CD8-positive, alpha-beta memory T cell (primary cell): ENCODE measurements at places on chromosomes 16 and 17.

GRCh38 chr17:39402890-39403605 lies 1.6 kb upstream of the FBXL20 start:
- no peak for DNase-seq
- peaks cover 17% of the 10 kb centered on the region for H3K4me1 ChIP-seq
- peak overlapping the region; percentile 76 for H3K4me3 ChIP-seq
- H3K27ac ChIP-seq: no peak overlapping the region
- H3K27me3 ChIP-seq: no peaks in the 10 kb centered on the region

GRCh38 chr17:11558681-11559234 lies 39.5 kb upstream of the DNAH9 start:
- no peak for DNase-seq
- no peak overlapping the region for H3K27ac ChIP-seq
- H3K4me1 ChIP-seq: no peaks in the 10 kb centered on the region
- no peak overlapping the region for H3K4me3 ChIP-seq
- no peaks in the 10 kb centered on the region for H3K27me3 ChIP-seq

- no peak overlapping the region for H3K27ac ChIP-seq
- H3K4me3 ChIP-seq: no peak overlapping the region
- H3K36me3 ChIP-seq: peaks cover 6% of the 10 kb centered on the region
- DNase-seq: no peak
- no peaks in the 10 kb centered on the region for H3K4me1 ChIP-seq
Observed at GRCh38 chr17:82789051-82789592, 37.3 kb downstream of the TBCD start.

- no peak overlapping the region for H3K4me3 ChIP-seq
- H3K4me1 ChIP-seq: no peaks in the 10 kb centered on the region
- DNase-seq: no peak
Observed at GRCh38 chr17:67569873-67570272, 147.9 kb upstream of the NOL11 start.

DNA sequence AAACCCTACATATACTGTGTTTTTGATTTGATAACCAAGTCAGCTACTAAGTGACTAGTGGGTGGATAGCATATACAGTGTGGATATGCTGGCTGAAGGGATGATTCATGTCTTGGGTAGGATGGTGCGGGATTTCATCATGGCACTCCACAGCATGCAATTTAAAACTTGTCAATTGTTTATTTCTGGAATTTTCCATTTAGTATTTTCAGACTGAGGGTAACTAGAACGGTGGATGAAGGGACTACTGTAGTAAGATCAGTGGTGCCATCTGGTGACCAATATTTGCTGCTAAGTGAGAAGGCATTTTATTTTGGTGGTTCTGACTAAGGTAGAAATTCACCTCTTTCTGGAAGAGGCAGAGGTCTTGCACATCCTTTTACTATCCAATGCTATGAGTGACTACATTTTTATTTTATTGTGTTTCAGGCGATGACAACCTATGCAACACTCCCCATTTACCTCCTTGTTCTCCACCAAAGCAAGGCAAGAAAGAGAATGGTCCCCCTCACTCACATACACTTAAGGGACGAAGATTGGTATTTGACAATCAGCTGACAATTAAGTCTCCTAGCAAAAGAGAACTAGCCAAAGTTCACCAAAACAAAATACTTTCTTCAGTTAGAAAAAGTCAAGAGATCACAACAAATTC lies 3.1 kb downstream of the CDC6 start:
- H3K27ac ChIP-seq: no peak overlapping the region
- H3K36me3 ChIP-seq: no peaks in the 10 kb centered on the region
- DNase-seq: no peak
- no peak overlapping the region for H3K4me3 ChIP-seq
- peaks cover 11% of the 10 kb centered on the region for H3K4me1 ChIP-seq

DNA sequence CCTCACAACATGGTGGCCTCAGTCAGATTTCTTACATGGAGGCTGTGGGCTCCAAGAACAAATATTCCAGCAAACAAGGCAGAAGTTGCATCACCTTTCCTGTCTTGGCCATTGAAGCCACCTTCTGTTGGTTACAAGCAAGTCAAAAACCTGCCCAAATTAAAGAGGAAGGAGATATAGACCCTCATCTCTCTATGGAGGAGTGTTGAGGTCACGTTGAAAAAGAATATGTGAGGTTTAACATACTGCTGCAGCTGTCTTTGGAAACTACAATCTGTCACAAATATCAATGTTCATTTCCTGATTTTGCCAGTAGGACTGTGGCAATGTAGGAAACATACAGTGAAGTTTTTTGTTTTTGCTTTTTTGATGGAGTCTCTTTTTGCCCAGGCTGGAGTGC lies 211.4 kb downstream of the COPRS start:
- no peak overlapping the region for H3K4me3 ChIP-seq
- H3K4me1 ChIP-seq: no peaks in the 10 kb centered on the region
- H3K27me3 ChIP-seq: no peaks in the 10 kb centered on the region

DNA sequence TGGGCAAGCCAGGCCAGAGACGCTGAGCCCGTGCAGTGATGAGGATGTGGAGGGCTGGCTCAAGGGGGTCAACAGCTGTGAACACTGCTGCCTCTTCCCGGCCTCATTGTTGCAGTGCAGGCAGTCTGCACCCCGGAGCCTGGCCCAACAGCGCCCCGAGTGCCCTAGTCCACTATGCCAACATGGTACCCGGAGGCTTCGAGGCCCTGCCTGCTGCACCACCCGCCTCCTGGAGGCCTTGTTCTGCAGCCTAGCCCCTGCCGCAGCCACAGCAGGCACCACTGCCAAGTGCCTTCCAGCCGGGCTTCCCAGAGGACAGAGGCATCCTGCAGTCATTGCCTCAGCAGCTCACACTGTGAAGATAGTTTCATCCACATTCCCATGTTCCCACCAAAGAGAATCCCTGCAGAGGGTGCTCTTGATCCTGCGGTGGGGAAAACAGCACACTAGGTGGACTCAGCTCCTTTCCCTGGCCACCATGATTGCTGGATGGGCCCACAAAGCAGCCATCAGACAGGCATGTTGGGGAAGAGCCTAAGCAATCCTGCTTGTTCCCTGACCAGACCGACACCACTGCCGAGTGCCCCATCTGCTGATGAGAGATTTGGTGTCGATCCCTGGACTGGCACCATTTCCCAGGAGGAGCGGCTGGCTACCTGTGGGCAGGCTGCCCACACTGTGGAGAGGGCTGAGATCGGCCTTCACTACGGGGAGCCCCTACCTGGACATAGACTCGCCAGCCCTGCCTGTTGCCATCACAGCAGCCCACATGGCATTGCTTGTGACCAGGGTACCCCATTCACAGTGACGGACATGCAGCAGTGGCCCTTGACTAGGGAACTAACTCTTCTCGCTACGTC lies 44.9 kb downstream of the USP22 start:
- no peak overlapping the region for H3K4me3 ChIP-seq
- no peak for DNase-seq
- H3K36me3 ChIP-seq: peaks cover 8% of the 10 kb centered on the region

DNA sequence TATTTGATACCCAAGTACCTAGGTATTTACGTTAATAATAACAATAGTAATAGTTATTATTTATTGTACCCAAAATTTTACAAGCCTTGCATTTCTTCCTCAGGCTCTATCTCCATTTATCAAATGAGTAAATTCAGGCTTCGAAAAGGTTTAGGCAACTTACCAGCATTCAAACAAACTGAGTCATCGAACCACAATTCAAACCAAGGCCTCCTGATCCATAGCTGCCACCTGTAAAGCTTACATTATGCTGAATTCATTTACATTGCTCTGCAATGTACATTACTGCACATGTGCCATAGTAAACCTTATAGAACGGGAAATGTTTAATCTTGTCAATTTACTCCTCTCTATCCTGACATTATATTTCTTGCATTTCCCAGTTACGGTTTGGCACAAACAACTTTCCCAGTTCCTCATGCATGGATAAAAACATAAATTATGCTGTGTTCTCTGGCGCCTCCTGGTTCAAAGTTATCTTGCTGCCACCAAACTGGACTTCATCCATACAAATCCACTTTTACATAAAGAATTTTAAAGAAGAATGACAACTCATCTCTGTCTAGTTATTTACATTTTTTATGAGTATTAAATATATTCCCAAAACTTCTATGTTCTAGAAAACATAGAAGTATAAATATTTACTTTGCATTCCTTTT lies 360.6 kb upstream of the SOX9 start:
- no peaks in the 10 kb centered on the region for H3K4me1 ChIP-seq
- no peaks in the 10 kb centered on the region for H3K27me3 ChIP-seq
- DNase-seq: no peak
- H3K4me3 ChIP-seq: no peak overlapping the region
- no peak overlapping the region for H3K27ac ChIP-seq
- no peaks in the 10 kb centered on the region for H3K36me3 ChIP-seq

- H3K4me3 ChIP-seq: no peak overlapping the region
- H3K4me1 ChIP-seq: no peaks in the 10 kb centered on the region
- no peaks in the 10 kb centered on the region for H3K27me3 ChIP-seq
- H3K27ac ChIP-seq: no peak overlapping the region
Observed at GRCh38 chr16:76976101-76976500, 214.9 kb upstream of the MON1B start.

GRCh38 chr17:41967921-41968578 lies 1.5 kb downstream of the CNP start:
- H3K4me1 ChIP-seq: peaks cover 20% of the 10 kb centered on the region
- H3K27ac ChIP-seq: no peak overlapping the region
- H3K27me3 ChIP-seq: no peaks in the 10 kb centered on the region
- H3K36me3 ChIP-seq: peaks cover 10% of the 10 kb centered on the region

GRCh38 chr17:3911271-3912053 lies 4.8 kb downstream of the P2RX1 start:
- peaks cover 41% of the 10 kb centered on the region for H3K4me1 ChIP-seq
- DNase-seq: peak; percentile 72
- H3K27me3 ChIP-seq: no peaks in the 10 kb centered on the region
- H3K36me3 ChIP-seq: no peaks in the 10 kb centered on the region
- H3K4me3 ChIP-seq: no peak overlapping the region

- no peak overlapping the region for H3K4me3 ChIP-seq
- DNase-seq: no peak
- peaks cover 47% of the 10 kb centered on the region for H3K4me1 ChIP-seq
- no peaks in the 10 kb centered on the region for H3K36me3 ChIP-seq
- H3K27me3 ChIP-seq: no peaks in the 10 kb centered on the region
Observed at GRCh38 chr16:57651344-57652333, 16.5 kb upstream of the ADGRG3 start.

- H3K36me3 ChIP-seq: peaks cover 33% of the 10 kb centered on the region
- no peak overlapping the region for H3K27ac ChIP-seq
- peaks cover 56% of the 10 kb centered on the region for H3K4me1 ChIP-seq
- no peaks in the 10 kb centered on the region for H3K27me3 ChIP-seq
- no peak for DNase-seq
Observed at GRCh38 chr16:88697116-88697830, 8.9 kb downstream of the RNF166 start.

DNA sequence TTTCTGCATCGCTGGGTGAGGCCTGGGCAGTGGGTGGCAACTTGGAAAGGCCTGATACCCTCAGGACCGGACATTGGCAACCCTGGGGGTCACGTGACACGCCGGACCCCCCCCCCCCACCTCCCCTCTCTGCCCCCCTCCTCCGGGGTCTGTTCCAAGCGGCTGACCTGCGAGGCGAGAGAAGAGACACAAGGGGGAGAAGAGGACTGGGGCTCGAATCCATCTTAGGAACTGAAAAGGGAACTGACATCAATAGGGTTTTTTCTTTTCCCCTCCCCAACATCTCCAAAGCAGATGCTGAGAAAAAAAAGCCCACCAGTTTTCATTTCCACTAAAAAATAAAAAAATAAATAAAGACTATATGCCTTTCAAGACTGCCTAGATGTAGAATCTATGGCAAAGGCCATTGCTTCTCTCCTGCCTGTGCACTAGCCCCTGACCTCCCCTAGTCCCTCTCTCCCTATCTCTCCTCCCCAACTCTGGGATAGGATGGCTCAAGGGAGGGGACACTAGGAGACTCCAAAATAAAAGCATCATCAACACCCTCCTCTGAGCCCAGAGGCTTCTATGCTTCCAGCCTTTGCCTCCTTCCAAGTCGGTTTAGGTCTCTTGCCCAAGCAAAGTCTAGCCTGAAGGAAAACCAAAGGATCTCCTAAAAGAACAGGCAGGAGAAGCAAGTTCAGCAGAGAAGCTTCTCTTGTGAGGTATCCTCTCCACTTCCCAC lies 7.7 kb upstream of the HOXB2 start:
- no peaks in the 10 kb centered on the region for H3K36me3 ChIP-seq
- no peak for DNase-seq
- no peaks in the 10 kb centered on the region for H3K27me3 ChIP-seq
- no peak overlapping the region for H3K27ac ChIP-seq
- H3K4me3 ChIP-seq: no peak overlapping the region

GRCh38 chr17:17129466-17129865 lies 76.7 kb downstream of the PLD6 start:
- H3K36me3 ChIP-seq: peaks cover 45% of the 10 kb centered on the region
- DNase-seq: no peak
- H3K27me3 ChIP-seq: no peaks in the 10 kb centered on the region
- H3K4me3 ChIP-seq: no peak overlapping the region

- no peak for DNase-seq
- no peak overlapping the region for H3K4me3 ChIP-seq
- H3K4me1 ChIP-seq: no peaks in the 10 kb centered on the region
- H3K27ac ChIP-seq: no peak overlapping the region
Observed at GRCh38 chr17:57335195-57335792, 79.0 kb downstream of the MSI2 start.

- H3K36me3 ChIP-seq: no peaks in the 10 kb centered on the region
- no peak for DNase-seq
Observed at GRCh38 chr17:81656835-81657234, 493 bp upstream of the PDE6G start.

DNA sequence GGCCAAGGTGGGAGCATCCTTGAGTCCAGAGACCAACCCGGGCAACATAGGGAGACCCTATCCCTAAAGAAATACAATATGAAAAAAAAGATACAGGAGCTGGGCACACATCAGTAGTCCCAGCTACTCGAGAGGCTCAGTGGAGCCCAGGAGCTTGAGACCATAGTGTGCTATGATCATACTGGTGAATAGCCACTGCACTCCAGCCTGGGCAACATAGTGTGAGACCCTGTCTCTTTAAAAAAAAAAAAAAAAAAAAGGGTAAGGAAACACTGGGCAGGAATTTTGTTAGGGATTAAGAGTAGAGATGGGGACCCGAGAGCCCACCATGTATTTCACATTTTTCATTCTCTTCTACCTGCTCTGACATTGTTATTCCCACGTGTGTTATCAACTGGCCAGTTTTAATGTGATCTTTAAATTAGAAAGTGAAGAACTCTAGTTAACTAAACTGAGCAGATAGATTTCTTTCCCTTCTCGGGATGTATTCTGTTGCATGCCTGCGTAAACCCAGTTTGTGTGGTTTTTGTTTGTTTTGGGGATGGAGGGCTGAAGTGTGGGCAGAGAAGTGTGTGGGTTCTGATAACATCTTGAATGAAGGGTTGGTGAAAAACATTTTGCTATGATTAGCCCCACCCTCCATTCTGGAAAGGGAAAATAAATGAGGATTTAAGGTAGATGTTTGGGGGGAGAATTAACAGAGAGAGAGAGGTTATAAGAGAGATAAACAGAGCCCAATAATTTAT lies 17.2 kb upstream of the SNTB2 start:
- no peak for DNase-seq
- H3K36me3 ChIP-seq: peaks cover 25% of the 10 kb centered on the region
- H3K27me3 ChIP-seq: no peaks in the 10 kb centered on the region
